ENCODE measurements at places on chromosomes 7 and 10.

GRCh38 chr7:75534727-75535307 lies 42.7 kb downstream of the SPDYE5 start:
- DNase-seq = no peak

GRCh38 chr7:46129831-46130230 lies 208.8 kb upstream of the IGFBP3 start:
- DNase-seq = no peak

- DNase-seq = no peak
Observed at GRCh38 chr7:17502213-17503060, 204.0 kb downstream of the AHR start.

- peak; percentile 61 for DNase-seq
Observed at GRCh38 chr10:42989481-42989921, 87.4 kb upstream of the RET start.

GRCh38 chr10:75773231-75773780 lies 341.9 kb downstream of the LRMDA start:
- DNase-seq = no peak

GRCh38 chr7:148700661-148701064 lies 2.0 kb downstream of the CUL1 start:
- peak; percentile 74 for DNase-seq

GRCh38 chr7:69208848-69209247 lies 389.4 kb upstream of the AUTS2 start:
- no peak for DNase-seq

- DNase-seq = no peak
Observed at GRCh38 chr10:97564776-97565175, 7.8 kb upstream of the ANKRD2 start.

GRCh38 chr7:94398841-94399240 lies 4.1 kb downstream of the COL1A2 start:
- no peak for DNase-seq

DNA sequence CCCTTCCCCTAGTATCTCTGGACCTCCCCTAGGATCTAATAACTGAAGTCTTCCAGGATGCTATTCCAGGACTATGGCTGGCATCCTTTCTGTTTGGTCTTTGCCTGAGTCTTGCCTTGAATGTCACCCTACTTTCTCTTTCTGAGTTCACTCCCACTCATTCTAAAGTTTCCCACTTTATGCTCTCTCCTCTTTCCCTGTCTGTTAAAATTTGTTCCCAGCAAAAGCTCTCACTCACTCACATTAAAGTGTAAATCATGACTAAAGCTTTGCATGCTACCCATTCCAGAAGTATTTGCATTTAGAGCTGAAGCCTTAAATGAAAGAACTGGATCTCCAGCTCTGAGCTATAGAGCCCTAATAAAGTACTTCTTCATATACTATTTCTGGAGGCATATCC lies 42.1 kb upstream of the RAPGEF5 start:
- DNase-seq = no peak

DNA sequence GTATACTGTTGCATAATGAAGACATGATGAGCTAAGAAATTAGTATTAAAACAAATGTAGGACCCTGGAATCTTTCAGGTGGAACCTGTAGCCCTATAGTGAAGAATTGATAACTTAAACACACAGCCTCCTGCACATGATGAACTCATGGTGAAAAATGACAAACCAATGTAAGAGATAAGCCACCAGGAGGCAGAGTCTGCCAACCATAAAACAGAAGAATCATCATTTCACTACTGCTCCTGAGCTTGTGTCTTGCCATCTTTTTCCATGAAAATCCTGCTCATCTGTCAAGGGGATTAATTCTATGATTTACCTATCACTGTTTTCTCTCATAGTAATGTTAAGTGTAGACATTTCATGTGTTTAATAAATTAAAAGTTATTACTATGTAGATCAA lies 363.9 kb downstream of the MALRD1 start:
- no peak for DNase-seq

- DNase-seq = no peak
Observed at GRCh38 chr7:22662556-22663356, 64.2 kb upstream of the IL6 start.

DNA sequence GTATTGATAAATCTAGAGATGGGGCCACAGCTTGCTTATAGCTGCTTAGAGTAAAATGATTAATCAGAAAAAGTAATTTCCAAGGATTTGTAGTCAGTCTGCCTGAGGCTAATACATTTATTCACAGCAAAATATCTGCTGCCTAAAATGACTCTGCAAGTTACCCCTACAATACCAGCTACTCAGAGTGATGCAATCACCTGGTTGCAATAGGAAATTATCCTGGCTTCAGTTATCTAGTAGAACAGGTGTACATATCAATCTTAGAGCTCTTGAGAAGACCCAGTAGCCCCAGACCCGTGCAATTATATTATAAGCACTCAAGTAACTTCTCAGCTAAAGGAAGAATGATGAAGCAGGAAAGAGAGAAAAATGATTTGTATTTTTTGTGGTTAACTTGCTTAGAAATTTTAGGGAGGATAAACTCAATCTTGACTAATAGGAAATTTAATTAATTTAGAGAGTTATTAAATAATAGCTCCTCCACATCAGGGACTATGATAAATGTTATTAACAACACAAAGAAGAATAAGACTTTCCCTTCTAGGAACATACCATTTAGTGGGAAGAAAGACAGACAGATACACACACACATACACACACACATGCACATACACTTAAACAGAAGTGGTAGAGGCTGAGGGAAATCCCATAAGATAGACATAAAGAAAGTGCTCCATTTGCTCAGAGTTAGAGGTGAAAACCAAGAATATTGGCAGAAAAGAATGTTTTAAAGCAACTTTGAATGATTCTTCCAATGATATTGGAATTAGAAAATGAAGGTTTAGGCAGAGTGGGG lies 140.4 kb upstream of the PRSS1 start:
- DNase-seq = no peak

GRCh38 chr10:88682491-88682890 lies 18.2 kb downstream of the LIPF start:
- DNase-seq = no peak

DNA sequence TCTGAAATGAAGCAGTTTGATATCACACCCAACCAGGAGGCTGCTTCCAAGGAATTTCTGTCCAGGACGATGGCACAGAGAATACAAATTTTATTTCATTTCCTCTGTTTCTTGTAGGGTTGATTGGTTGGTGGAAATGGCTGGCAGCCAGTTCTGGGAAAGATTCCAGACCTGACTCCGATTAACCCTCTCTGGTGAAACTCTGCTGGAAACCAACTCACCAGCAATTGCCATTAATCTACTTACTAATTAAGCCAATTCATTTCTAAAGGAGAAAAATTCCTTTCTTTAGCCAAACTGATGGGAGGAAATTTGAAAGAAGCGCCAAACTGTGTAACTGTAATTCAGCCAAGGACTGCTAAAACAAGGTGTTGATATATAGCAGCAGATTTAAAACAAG lies 10.7 kb downstream of the PTF1A start:
- no peak for DNase-seq

DNA sequence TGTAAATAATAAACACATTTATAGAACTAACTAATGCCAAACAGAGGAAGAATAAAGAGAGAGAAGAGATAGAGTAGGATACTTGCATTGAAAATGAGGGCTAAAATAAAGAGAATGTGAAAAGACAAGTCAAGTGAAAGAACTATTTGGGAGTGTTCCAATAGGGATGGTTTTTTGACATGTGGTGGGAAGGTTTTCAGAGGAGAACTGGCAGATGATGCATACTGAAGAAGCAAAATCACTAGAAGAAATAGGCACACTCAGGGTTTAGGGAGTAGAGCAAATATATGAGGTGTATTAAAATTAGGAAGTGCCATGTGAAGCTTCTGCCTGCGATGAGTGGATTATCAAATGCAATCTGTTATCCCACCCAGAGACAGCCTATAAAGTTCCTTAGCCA lies 744.8 kb downstream of the REEP3 start:
- DNase-seq = no peak

DNA sequence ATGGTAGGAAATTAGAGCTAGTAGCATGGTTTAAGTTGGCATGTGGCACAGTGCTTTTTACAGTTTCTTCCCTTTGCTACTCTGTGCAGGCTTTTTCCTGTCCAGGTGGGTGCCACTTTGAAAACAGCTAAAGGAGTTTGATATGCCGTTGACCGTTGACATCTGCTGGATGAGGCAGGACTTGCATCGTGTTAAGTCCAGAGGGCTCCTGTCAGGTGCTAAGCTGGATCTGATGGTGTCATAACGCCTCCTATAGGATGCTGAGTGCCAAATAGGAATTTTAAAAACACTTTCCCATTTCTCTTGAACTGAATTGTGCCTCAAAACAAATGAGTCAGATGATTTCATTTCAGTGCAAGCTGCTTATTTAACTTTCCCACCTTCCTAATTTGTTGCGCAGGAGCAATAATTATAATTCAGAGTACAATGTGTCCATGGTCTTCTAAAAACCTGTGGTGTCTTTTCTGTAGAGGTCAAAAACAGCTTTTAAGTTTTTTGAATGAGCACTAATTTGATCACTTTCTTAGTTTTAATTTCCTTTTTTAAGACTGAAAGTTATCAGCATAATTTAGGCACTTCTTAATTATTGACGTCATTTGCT lies 178.3 kb downstream of the CDCA7L start:
- DNase-seq = no peak

DNA sequence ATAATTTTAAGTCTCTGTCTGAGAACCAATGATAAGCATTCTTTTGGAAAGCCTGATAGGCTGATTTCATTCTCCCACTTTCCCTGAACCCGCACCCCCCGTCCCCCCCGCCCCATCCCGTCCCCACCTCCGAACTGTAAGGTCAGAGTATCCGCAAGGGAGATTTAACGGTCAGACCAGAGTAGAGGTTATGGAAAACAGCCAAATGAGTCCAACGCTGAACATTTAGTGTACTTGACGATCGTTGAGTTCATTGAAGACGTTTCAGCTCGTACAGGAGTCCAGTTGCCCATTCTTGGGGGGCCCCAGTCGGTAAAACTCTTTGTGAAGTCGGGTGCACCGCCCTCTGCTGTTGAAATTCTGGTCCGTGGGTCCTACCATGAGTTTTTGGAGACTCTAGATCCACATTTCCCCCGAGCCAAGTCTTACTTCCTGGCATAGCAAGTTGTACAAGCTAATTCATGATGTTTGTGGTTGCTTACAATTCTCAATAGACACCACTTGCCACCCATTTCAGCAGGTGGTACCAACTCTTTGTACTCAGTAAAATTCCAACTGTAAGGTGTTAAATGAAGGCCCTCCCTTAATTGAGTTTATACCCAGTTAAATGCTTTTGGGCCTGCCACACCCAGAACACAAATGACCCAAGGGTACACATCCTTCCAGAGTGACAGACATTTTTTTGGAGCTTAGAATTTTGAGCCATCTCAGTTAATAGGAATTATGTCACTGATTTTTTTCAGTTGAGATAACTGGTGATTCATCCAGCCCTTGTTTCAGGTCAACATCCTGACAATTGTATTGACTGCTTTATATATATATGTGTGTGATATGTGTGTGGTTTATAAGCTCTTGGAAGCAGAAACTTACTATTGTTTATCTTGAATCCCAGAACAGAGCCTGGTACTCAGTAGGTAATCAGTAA lies 1.2 kb downstream of the MARCHF5 start:
- DNase-seq = peak; percentile 75

DNA sequence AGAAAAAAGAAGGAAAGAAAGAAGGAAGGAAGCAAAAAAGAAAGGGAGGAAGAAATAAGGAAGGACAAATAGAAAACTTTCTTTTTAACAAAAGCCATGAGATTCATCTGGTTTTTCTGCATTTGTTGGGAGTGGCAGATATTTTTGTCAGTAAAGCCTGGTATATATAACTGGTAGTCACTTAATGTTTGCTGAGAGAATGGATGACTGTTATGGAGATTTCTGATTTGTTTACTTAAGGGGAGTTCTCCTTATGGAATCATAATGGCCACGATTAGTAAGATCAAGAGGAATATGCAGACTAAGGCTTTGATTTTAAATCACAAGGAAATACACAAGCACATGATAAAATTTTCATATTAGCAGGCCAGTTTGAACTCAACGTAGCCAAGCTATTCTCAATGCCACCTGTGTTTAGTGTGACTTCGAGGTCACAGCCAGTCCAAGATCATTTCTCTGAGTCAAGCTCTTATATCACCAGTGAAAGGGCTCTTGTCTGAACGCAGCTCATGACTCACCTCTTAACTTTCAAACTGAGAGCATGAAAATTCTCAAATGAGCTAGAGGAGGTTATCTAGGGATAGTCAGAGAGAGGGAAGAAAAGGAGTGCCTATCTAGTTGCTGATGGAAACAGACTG lies 445.1 kb upstream of the ZMIZ1 start:
- DNase-seq = no peak

DNA sequence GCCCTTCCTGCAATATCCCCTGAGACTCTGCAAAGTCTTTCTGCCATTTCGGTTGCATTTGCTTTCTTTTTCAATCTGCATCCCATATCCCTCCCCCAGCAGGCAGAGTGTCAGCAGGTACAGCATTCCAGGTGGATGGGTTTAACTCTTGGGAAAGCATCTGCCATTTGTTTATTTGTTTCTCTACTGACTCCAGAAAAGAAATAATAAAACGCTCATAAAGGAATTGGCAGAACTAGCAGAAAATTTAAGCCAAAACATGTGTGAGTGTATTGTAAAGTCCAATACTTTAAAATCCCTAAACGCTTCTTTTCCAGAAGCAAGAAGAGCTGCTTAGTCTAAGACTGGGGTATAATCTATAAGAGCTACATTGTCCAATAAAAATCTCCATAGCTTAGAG lies 393.8 kb downstream of the TNS3 start:
- DNase-seq = no peak

GRCh38 chr7:36265680-36266079 lies 112.6 kb downstream of the EEPD1 start:
- DNase-seq = no peak

GRCh38 chr10:70335246-70335613 lies 47.2 kb downstream of the LRRC20 start:
- no peak for DNase-seq

DNA sequence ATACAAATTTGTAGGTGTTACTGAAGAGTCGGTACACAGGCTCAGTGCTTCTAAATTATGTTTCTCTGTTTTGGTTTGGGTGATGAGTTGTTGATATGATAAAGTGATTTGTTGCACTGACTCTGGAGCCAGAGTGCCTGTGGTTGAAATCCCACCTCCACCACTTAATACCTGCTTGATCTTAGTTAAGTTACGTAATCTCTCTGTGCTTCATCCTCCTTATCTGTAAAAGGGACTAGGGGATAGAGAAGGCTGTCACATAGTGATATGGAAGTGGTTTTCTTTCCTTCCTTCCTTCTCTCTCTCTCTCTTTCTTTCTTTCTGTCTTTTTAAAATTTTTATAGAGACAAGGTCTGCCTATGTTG lies 664 bp upstream of the HPS6 start:
- no peak for DNase-seq

DNA sequence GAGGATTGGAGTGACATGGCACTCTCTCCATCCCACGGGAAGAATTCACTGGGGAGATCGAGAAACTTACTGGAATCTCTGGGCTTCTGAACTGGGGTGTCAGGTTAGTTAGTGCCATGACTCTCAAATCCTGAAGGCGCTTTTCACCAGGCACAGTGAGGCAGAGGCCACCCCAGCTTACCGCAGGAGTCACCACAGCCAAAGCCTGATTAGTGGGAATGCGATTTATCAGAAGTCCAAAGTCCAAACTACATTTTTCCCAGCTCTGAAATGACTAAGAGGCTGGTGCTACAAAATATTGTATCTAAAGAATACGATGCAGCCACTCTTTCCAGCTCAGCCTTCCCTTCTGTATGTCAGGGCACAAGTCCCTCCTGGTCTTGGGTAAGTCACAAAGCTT lies 334.8 kb upstream of the SHH start:
- DNase-seq = no peak
